CD4-positive, alpha-beta T cell treated with Interleukin-17A for 1 hour (primary cell): ENCODE measurements at places on chromosomes 7 and 10.
A peak's percentile ranks its signal among the peaks of the same experiment; 100 is the strongest.

DNA sequence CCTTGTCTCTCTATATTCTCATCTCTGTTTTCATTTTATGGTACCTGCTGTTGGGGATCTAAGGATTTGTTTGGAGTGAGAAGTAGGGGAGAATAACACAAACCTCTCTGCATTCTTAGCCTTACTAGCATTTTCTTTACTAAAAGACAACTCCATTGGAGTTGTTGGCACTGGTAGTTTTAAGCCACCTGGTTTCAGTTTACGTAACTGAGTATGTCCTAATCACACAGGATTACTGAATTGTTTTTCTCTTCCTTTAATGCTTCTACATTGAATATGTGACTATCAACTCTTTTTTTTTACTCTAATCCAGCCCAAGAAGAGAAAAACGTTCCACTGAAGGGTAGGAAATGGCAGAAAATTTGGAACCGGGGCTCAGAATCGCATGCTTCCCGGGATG, 30.0 kb upstream of the TRIL start:
- no peak for DNase-seq

DNA sequence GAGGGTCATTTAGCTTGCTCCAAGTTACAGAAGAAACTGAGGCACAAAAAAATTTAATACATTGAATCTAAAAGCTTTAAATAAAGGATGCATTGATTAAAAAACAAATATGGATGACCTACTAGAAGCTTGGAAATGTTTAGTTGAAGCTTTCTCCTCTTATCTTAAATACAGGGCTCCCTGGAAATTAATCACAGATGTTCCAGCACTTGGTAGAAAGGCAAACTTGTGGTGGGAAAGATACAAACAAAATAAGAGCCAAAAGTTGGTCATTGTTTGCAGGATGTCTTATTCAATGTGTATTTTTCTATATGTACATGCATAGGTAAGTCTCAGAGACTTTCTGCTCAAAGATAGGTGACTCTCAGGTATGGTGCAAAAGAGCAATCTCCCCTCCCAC, 40.7 kb upstream of the LYZL1 start:
- DNase-seq = no peak

GRCh38 chr10:107898392-107898791, 733.9 kb upstream of the SORCS1 start:
- DNase-seq = no peak

DNA sequence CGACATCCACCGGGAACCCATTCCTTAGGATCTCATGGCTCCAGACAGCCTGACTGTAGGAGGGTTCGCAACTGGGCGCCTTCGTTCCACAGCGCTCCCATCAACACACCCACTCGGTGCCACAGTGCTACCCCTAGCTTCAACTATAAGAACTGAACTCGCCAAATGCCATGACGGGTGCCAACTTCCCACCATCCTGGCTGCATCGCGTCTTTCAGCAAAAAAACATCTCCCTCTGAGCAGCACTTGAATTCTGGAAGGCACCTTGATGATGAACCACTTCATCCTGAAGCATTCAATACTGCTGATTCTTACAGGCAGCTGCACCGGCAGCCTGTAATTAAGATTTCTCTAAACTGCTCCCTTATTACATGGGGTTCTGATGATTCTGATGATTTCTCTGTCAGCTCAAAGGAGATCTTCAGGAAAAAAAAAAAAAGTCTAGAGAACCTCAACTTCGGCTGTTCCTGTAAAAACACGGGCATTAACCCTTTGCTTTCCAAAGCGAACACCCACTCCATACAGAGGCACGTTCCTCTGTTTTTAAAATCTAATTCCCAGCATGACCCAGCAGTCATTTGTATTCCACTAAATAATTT, 1.3 kb downstream of the CYTH3 start:
- peak; percentile 47 for DNase-seq

DNA sequence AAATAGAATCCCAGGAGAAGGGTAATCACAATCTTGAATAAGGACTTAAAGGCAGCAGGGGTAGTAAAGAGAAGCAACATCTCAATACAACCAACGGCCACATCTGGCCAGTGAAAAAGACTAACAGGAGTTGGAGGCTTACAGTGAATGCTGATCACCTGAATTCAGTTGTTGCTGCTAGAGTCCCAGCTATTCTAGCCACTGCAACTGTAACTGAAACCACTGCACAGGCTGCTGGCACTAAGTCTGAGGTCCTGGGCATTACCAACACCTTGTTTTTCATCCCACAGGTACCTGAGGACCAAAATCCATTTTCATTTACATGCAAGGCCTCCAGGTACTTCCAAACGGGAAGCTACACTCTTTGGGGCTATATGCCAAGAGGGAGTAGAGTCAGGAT, 44.4 kb downstream of the TPK1 start:
- no peak for DNase-seq

DNA sequence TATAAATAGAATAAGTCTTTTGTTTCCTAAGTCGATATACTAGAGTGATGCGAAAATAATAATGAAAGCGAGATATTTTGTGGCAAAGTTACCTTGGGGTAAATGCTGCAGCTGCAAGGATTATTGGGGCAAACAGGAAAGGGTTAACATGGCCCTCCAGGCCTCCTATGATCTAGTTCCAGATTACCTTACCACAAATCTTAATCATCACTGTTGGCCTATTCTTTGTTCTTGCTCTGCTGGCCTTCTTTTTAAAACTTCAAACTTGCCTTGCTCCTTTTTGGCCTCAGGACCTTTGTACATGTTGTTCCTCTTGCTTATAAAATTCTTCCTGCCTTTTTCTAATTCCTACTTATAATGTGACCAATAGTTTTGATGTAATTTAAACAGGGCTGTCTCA, 81.5 kb downstream of the SEMA3C start:
- DNase-seq = no peak

GRCh38 chr10:97771055-97771891, 526 bp downstream of the SFRP5 start:
- no peak for DNase-seq

DNA sequence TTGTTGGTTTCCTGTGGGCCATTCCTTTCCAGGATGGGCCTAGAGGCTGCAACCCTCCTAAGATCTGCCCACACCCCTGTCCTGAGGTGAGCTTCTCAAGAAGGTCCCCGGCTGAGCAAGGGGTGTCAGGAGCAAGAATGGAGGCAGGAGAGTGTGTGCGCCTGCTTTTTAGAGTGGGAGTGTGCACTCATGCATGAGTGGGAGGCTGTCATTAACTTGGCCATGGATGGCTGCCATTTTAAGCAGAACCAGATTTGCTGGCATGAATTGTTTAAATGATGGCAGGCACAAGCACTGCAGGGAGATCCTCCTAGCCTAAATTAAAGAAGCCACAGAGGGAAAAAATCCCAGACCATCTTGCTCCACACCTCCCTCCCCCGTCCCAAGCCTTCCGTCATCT, 2.9 kb upstream of the SGPL1 start:
- no peak for DNase-seq

DNA sequence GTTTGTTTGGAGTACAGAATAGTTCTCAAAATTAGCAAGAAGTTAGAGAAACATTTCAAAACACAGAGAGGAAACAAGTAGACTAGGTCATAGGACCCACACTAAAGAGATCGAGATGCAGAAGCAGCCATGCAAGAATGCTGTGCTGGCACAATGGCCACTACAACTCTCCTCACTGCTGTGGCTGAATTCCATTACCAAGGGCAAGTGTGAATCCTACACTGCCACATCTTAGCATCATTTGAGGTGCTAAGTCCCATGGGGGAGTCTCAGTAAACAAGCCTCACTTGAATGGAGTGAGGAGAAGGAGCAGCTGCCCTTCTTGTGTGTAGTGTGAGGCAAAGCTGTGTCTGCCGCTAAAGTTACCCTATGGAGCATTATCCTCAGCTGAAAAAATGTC, 56.7 kb downstream of the PCLO start:
- no peak for DNase-seq

DNA sequence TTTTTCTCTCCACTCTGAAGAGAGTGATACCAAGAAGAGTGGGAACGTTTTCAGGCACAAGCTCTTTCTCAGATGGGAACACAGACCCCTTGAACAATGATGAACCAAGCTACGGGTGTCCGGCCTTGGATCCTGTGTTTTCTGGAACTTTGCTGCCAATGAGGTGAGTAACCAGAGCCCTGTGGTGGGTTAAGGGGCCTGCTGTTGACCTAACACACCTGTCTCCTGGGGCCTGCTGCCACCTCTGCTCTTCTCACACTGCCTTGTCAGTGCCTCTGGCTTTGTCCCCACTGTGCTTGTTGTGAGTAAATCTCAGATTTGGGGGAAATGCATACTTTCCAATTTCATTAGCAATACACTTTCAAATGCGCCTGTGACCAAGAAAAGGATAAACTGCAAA, 1.4 kb upstream of the PKD1L1 start:
- DNase-seq = no peak

GRCh38 chr10:4704034-4704545, 121.9 kb upstream of the AKR1E2 start:
- no peak for DNase-seq

DNA sequence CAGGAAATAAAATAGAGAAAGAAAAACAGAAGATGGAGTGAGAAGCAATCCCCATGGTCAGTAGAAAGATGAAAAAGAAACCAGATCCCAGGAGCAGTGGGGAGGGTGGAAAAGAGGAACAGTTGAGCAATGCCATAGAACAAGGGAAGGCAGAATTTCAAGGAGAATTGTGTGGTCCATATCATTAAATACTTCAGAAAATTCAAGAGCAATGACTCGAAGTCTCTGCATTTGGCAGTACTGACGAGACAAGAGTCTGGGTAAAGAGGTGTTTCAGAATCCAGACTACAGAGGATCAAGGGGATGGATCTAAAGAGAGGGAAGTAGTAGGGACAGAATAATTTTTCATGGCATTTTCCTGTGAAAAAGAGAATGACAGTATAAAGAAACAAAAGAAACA, 512.6 kb downstream of the PHTF2 start:
- no peak for DNase-seq

DNA sequence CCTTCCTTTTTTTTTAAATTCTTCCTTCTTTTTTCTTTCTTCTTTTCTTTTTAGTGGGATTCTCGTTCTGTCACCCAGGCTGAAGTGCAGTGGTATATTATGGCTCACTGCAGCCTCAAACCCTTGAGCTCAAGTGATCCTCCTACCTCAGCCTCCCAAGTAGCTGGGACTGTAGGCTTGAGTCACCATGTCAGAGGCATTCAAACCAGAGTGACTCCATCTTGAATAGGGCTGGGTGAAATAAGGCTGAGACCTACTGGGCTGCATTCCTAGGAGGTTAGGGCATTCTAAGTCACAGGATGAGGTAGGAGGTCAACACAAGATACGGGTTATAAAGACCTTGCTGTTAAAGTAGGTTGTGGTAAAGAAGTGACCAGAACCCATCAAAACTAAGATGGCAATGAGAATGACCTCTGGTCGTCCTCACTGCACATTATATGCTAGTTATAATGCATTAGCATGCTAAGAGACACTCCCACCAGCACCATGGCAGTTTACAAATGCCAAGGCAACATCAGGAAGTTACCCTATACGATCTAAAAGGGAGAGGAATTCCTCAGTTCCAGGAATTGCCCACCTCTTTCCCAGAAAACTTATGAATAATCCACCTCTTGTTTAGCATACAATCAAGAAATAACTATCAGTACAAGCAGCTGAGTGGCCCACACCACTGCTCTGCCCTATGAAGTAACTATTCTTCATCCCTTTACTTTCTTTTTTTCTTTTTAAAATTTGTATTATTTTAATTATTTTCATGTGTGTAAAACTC, 99.0 kb upstream of the ITGB1 start:
- DNase-seq = no peak

DNA sequence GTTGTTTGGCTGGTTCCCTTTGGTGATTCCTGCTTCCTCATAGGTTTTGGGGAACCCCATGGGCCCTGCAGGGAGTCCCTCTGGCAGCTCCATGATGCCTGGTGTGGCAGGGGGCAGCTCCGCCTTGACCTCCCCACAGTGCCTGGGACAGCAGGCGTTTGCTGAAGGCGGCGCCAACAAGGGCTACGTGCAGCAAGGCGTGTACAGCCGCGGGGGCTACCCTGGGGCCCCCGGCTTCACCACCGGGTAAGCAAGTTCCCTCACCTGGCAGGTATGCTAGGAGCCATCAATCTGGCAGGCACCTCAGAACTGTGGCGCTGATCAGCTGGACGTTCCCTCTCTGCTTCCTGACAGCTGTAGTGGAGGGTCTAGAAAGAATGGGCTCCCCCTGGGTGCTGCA, 8.3 kb downstream of the ZMIZ2 start:
- no peak for DNase-seq

- no peak for DNase-seq
Measured at GRCh38 chr10:71203716-71204115, 8.7 kb upstream of the UNC5B start.

- peak; percentile 57 for DNase-seq
Measured at GRCh38 chr7:35036361-35037171, 719 bp downstream of the DPY19L1 start.

DNA sequence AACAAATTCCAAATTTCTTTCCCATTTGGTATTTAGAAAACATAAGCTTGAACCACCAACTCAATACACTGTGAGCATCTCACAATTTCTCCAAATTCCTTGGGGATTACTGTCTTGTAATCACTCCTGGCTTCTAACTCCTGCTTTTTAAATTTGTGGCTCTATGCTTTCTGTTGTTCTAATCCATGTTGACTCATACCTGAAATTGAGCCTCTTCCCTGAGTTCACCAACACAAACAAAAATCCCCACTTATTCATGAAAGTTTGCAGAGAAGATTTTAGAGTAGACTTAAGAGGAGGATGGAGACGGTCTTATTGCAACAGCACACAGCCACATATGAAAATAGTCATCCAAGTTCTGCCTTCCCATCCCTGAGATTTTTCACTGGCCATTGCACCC, 252.5 kb downstream of the PTEN start:
- no peak for DNase-seq

DNA sequence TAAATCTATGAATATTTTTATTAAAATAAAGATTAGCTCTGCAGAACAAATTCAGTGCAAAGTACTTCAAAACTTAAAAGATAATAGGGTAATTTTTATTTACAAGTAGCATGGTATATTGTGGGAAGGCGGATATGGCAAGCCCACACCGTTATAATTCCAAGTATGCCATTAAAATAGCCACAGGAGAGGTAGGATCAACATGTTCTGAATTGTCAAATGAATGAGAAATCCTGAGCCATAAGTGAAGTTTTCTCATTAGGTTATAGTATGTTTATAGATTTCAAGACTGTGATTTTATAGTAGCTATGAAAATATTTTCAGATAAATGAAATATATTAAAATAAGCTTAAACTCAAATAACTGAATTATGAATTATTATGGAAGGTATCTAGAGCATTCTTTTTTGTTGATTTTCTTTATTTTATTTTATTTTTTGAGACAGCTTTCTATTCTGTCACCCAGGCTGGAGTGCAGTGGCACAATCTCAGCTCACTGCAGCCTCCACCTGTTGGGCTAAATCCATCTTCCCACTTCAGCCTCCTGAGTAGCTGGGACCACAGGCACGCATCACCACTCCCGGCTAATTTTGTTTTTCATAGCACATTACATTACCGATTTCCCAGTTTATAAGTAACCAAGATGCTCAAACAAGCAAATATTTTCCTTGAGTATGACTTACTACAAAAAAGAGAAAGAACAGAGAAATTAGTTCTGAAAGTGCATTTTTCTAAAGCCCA, 956.6 kb downstream of the GATA3 start:
- no peak for DNase-seq

DNA sequence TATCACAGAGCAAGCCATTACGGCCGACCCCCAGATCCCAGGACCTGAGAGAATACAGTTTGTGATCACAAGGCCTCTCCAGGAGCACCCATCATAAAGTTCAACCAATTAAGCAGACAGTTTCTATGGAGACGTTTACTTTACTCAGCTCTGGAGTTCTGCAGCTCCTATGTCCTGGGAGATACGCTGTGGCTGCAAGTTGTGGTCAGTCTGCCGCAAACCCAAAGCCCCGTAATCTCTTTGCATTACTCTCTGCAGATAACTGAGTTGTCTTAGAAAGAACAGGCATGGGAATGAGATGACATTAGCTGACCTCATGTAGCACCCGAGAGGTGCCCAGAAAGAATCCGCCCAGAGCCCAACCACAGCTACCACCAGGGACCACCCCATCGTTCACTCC, 305.1 kb downstream of the FGFR2 start:
- no peak for DNase-seq
